ENCODE measurements at places on chromosomes 4 and X. TPM values are rescaled to one million over a fixed set of nuclear protein-coding genes. Genes with fewer than 3 reads are reported as not detected.

GRCh38 chrX:16005917-16006316, 117.4 kb upstream of the GRPR start:
- DNase-seq, result no peak

- DNase-seq, result no peak
Measured at GRCh38 chr4:16573206-16573605, 325.2 kb downstream of the LDB2 start.

CNKSR2 gene
- polyA plus RNA-seq, result 9.9 TPM

DNA sequence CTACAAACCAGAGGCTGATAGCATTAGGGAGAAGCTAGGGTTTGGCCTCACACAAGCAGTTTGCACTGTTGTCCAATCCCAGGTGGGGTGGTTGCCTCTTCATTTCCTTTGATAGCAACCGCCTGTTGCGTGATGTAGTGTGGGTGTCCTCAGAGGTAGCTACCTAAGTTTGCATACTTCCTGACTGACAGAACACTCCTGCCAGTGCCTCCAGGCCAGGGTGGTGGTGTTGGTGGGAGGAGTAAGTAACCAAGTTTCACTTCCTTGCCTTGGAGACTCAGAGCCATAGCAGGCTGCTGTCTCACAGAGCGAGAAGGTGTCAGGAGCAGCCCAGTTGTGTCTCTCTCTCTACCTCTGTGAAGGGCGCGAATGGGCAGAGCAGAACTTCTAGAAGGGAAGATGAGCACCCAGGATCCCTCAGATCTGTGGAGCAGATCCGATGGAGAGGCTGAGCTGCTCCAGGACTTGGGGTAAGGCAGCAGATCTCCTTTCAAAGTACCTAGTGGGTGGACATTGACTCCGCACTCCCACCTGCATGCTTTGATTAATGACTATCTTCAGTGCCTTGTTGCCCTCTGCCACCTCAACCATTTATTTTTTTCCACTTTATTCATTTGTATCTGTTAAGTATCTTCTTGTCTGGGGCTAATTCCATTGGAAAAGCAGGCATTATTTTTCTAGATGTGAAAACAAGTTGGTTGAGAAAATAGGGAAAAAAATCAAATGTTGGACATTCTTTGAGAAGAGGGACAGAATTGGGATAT, at the start of gene DAPP1:
Gene DAPP1 (plus strand): TSS at position 283 of the 764 bp plus-strand sequence. CDS start 87 bp downstream, at position 370.
- DNase-seq, result no peak

CLCN5 gene
- 5.5 TPM for polyA plus RNA-seq

- no peak for DNase-seq
Measured at GRCh38 chr4:10593130-10593529, 91.4 kb downstream of the CLNK start.

GRCh38 chr4:83335701-83336100, 1.1 kb upstream of the HPSE start:
- peak; percentile 16 for DNase-seq

DNA sequence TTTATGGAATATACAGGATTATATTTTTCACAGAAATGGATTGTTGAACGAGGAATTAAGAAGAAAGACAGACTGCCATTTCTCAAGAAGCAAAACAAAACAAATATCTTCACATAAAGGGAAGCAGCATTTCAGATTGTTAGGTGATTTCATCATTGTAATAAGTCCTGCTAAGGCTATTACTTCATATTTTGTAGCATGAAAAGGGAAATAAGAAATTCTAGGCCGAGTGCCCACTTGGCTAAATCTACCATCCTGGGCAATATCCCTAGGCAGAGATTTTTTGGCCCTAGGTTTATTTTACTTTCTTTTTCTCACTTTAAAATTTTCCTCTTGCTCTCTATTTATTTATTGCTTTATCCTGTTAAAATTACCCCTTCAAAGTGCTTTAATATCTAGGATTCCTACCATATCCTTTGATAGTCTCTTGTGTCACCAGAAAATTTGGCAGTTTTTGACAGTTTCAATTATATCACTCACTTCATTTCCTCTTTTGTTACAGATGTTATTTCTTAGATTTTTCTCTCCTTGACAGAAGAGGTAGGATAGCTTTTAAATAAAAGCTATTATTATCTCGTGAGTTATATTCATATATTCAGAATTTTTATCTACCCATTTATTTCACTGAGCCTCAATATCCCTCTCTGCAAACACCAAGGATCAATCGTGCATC, 142.3 kb downstream of the PDGFC start:
- DNase-seq, result no peak

VSIG4 gene
- 10.5 TPM for polyA plus RNA-seq

DNA sequence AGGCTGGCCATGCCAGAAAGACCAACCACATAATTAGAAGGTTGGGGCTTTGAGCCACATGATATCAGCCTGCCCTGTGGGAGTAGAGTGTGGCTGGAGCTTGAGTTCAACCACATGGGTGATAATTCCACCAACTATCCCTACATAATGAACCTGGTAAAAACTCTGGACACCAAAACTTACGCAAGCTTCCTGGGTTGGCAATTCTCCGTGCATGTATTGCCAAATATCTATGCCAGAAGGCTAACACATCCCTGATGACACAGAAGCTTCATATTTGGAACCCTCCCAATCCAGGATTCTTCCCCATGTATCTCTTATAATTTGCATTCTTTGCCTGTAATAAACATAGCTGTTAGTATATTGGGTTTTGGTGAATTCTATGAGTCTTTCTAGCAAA, 68.2 kb downstream of the FUNDC1 start:
- DNase-seq, result no peak

PROM1 gene
- 24.9 TPM for polyA plus RNA-seq

- DNase-seq, result no peak
Measured at GRCh38 chr4:6395466-6396228, 76.8 kb downstream of the PPP2R2C start.

- no peak for DNase-seq
Measured at GRCh38 chrX:65697211-65697641, 29.8 kb downstream of the MSN start.

GRCh38 chr4:188934320-188934962, 795.2 kb downstream of the TRIML1 start:
- no peak for DNase-seq

STARD8 gene
- polyA plus RNA-seq, result 4.6 TPM

CC2D2A gene
- 11.2 TPM for polyA plus RNA-seq

DNA sequence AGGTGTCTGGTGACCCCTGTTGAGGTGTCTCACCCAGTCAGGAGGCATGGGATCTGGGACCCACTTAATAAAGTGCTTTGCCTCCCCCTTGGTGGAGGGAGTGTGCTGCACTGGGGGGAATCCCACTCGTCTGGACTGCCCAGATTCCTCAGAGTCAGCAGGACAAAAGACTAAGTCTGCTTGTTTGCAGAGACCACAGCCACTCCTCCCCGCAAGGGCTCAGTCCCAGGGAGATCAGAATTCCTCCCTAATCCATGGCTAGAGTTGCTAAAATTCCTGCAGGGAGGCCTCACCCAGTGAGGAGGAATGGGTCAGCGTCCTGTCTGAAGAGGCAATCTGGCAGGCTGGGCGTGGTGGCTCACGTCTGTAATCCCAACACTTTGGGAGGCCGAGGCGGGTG, 442.2 kb downstream of the PABPC4L start:
- no peak for DNase-seq

DNA sequence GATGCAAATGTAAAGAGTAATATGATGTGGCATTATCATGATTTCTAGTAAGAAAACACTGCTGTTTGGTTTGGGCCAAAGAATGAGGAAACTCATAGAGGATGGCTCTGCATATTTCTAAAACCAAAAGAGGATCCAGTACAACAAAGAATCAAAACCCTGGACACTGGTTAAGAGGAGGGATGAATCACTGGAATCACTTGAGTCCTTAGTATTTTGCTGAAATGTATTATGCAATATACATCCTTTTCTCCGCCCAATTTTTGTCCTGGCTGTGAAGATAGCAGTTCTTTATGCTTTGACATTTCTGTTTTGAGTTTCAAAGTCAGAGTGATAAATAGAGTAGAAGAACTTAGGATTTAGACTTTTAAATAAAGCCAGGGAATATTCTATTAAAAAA, 345.9 kb downstream of the PACRGL start:
- no peak for DNase-seq

GRCh38 chr4:112973750-112974251, 75.7 kb upstream of the ANK2 start:
- DNase-seq, result peak; percentile 29

DNA sequence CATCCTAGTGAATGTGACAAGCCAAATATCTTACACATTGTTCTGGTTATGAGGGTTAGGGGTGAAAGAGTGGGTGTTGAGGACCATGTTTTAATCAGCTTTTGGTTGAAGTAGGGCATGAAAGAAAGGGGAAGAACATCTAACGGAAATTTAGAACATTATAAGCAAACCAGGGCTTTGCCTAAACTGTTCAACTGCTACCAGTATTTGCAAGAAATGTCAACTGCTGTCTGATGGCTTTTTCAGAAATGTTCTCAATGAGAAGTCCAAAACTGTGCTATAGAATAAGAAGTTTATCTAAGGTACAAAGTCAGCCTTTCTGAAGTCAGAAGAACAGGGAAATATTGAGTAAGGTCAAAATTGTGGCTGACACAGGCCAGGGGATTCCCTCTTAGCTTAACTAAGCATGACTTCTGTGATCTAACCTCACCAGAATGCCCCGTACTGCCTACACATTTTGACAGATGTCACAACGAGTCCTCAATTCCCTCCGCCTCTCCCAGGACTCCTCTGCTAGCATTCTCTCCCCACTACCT, 67.1 kb downstream of the DTHD1 start:
- no peak for DNase-seq

DNA sequence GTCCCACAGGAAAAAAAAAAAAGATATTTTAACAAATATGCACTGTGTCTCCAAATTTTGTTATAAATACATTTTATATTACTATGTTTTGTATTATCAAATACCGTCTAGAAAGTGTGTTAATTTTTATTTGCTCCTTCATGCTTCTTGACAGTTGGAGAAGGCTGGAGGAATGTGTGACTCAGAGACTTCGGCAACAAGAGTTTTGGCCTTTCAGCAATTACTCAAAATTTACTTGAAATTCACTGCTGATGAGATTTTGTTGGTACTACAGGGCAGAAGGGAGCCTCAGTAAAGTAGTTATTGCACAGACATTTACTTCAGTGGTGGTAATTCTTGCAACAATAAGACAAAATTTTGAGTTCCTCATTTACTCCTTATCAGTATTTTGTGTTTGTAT, 2164.0 kb downstream of the PCDH7 start:
- no peak for DNase-seq

GRCh38 chr4:46445710-46446314, 55.9 kb upstream of the GABRA2 start:
- no peak for DNase-seq

- no peak for DNase-seq
Measured at GRCh38 chr4:129358571-129358970, 262.6 kb downstream of the C4orf33 start.

GRCh38 chr4:127732623-127733328, 2.6 kb downstream of the SLC25A31 start:
- peak; percentile 58 for DNase-seq

DNA sequence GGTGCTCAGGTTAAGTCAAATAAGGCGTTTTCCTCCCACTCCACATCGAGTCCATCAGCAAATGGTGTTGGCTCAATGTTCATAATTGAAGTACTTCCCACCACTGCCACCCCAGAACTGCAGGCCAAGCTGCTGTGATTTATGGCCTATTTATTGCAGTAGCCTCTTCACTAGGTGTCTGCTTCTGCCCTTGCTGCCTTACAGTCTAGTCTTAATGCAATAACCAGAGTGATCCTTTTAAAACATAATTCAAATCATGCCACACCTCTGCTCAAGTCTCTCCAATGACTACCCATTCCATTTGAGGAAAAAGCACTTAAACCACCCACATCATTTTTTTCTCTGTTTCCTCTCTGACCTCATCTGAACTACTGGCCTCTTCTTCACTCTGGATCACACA, 220.3 kb downstream of the KCNIP4 start:
- DNase-seq, result no peak

HMX1 gene
- polyA plus RNA-seq, result not detected

TMPRSS11F gene
- polyA plus RNA-seq, result not detected

DNA sequence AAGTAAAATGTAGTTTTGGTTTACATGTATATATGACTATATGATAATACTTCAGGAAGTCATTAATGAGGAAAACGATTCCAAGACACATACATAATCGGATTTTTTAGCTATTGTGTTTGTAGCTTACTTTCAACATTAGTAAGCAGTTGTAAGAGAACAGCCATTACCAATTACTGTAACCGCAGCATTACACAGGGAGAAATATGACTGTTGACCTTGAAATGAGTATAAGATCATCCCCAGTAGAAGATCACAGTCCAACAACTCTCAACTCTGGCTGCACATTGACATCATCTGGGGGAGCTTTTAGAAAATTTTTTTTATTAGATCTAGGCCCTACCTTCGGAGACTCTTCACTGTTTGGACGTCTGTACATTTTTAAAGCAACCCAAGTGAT, 762.0 kb upstream of the MAGEB2 start:
- DNase-seq, result no peak

- peak; percentile 43 for DNase-seq
Measured at GRCh38 chr4:69057620-69058409, 38.5 kb upstream of the UGT2B7 start.

GRCh38 chrX:70494441-70494840, 49.8 kb downstream of the DLG3 start:
- no peak for DNase-seq

All from brain (organoid and tissue), 16 donors.